ENCODE measurements at places on chromosomes 2 and 18.

DNA sequence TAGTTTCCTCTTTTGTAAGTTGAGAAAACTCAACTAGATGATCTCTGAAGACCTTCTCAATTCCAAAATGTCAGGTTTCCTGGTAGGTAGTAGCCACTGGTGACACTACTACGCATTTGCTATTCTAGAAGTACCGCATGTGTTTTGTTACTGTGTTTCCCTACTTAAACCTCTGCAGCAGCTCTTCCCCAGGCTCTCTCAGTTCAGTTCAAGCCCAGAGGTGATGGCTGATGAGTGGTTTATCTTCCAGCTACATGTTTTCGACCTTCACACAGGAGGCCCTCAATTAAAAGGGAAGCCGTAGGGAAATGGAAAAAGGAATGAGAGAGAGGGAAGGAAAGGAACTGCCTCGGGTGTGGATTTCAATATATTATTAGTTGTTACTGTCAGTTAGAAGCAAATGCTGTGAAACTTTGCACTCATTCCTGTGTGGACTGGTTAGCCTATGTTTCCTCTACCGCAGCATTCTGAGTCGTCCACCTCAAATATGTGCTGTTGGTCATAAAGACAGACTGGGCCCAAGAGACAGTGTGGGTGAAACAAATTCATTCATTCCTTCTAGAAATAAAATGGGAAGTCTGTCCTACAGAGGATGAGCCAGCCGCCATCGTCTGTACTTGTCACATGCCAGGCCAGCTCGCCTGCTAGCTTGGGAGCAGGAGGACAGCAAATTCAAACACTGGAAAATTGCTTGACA lies 455.2 kb upstream of the RAB12 start:
- no peak for DNase-seq

GRCh38 chr2:124810132-124810531 lies 785.0 kb downstream of the CNTNAP5 start:
- DNase-seq = no peak

DNA sequence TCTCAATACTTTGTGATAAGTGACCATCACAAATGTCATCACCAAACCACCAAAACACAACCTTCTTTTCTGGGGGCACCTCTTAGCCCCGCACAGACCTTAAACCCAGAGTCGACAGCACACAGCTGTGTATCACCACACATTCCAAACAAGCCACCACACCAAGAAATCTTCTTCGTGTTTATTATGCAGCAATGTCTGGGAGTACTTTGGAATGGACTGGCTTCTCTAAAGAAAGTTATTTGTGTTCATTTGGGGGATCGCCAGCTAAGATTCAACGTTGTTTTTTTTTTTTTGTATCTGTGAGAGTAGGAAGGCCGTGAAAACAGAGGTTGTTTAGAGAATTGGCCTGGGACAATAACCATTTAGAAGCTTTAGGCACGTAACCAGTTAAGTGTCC lies 1.1 kb upstream of the MTA3 start:
- DNase-seq = no peak

DNA sequence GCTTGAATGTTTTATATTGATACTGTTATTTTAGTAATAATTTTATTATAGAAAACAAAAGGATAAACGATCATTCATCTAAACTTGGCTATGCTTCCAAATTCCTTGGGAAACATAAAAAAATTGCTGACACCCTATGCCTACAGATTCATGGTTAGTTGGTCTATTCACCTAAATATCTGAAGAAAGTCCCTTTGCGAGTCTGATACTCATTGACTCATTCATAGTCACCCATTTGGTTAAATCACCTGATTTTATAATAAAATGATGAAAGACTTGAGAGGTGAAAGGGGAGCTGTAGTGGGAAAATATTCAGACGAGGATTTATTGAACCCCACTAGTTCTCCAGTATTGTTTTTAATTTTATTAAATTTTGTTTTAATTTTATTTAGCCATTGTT lies 112.0 kb downstream of the PTPN4 start:
- DNase-seq = no peak

DNA sequence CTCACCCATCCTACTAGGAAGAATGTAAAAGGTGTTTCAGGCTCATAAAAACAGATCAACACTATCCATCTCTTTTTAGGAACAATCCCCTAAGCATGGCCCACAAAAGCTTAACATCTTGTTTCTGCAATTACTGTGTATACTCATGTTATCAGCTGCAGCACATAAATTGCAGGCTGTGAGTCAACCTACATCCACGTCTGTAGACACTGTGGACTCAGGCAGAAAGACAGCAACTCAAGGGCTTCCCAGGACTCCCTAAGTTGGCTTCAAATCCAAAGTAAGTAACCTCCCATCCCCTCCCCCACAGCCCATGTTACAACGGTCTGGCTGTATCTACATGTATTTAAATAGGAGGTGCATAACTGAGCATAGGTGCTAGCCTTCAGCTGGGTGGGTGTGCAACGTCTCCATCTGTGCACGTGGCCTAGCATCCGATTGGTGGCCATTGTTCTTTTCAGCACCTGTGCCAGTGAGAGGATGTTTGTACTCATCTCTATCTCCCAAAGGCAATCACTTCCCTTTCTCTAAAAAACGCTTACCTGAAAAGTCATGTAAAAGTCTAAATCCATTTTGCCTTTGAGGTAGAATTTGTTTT lies 30.1 kb downstream of the UXS1 start:
- no peak for DNase-seq

GRCh38 chr18:27863780-27864430 lies 313.0 kb downstream of the CDH2 start:
- no peak for DNase-seq

DNA sequence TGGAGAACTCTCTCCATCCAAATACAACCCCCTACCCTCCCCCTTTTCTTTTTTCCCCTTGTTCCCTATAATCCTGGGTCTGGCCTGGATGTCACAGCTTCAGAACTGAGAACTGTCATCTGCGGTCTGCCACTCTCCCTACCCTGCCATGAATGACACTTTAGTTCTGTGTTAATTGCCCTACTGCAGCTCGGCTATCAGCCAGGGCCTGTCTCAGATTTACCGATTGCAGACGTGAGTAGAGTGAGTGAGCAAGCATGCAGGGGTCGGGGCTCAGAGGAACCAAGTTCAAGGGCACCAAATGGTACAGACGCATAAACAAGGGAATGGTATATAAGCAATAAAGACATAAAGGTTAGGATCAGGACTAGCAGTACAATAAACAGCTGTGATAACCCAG lies 967.8 kb downstream of the BCL11A start:
- DNase-seq = no peak

GRCh38 chr18:22525883-22526282 lies 108.2 kb upstream of the CTAGE1 start:
- DNase-seq = no peak

DNA sequence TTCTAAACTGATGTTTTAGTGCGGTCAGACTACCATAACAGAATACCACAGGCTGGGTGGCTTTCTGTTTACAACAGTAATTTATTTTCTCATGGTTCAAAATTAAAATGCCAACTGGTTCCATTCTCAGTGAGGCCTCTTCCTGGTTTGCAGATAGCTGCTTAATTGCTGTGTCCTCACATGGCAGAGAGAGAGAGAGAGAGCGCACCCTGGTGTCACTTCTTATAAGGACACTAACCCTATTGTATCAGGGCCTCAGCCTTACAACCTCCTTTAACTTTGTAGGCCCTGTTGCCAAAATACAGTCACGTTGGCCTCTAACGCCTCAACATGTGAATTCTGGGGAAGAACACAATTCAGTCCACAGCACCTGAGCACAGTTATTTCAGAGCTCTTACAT lies 37.5 kb upstream of the ZNF385B start:
- no peak for DNase-seq

GRCh38 chr2:124450481-124450880 lies 425.4 kb downstream of the CNTNAP5 start:
- no peak for DNase-seq

DNA sequence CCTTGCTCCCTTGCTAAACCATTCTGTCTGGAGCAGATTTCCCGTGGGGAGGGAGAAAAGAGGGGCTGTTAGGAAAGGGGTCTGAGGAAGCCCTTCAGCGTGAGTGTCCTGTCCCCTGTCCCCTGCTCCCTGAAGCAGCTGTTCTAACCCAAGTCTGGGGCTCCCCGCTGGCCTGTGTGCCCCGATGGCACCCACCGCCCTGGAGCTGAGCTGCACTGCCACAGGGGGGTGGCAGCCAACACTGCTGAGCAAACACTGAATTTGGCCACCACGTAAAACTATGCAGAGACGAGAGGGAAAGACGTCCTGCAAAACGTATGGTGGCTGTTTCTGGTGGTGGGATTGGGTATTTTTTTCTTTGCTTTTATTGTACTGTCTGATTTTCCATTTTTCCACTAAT lies 17.9 kb downstream of the KCNG2 start:
- DNase-seq = no peak

GRCh38 chr2:223148516-223148915 lies 96.5 kb downstream of the KCNE4 start:
- no peak for DNase-seq

DNA sequence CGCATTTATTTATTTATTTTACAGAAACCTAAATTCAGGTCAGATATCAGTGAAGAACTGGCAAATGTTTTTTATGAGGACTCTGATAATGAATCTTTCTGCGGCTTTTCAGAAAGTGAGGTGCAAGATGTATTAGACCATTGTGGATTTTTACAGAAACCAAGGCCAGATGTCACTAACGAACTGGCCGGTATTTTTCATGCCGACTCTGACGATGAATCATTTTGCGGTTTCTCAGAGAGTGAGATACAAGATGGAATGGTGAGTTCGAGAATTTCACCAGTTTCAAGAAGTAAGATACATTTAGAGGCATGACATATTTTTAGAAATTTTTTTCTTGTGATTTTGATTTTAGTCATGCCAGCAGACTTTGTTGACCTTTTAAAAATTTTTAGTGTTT lies 4.6 kb downstream of the CDCA7 start:
- DNase-seq = no peak

DNA sequence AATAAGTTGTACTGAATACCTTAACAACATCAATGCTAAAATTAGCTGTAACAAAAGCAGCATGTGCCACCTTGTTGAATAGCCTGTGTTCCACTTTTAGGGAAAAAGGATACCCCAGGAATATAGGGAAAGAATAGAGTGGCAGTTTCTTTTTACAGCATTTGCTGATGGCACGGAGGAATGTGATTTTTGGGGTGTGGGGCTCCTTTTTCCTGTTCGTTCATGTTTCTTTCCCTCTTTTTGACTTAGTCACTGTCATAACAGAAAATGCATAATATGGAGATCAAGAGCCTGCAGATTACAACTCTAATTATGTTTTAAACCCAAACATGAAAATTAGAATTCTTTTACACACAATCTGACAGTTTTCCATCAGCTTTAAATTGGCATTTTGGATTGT lies 60.4 kb downstream of the MAP3K20 start:
- DNase-seq = no peak

DNA sequence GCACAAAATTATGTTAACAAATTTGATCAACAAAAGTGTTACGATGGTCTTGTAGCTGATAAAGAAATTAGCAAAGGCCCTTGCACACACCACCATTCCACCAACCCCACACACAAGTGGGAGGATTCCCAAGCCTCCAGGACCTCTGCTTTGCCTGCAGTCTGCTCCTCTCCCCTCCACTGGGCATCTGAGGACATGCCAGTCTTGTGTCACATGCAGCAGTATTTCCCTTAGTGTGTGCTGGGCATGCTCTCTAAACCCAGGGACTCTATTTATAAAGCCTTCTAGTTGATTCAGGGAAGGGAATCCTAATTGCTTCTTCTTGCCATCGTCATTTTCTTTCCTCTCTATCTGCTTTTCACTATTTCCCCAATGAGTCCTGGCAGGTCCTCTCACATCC lies 53.3 kb downstream of the KCTD18 start:
- no peak for DNase-seq

GRCh38 chr2:197516393-197516761 lies 511 bp downstream of the MOB4 start:
- DNase-seq = no peak

- DNase-seq = no peak
Measured at GRCh38 chr2:190696792-190697398, 48.0 kb downstream of the NAB1 start.

- no peak for DNase-seq
Measured at GRCh38 chr2:239157771-239158170, 243.0 kb downstream of the HDAC4 start.

GRCh38 chr18:24923138-24923537 lies 428.8 kb downstream of the ZNF521 start:
- DNase-seq = no peak
